ENCODE measurements at places on chromosomes 6 and 20. TPM values are rescaled to one million over a fixed set of nuclear protein-coding genes. Genes with fewer than 3 reads are reported as not detected.

GRCh38 chr6:109484122-109484521 lies 1.1 kb upstream of the ZBTB24 start:
- no peak for DNase-seq

- DNase-seq, result no peak
Observed at GRCh38 chr6:142857796-142858555, 87.0 kb downstream of the HIVEP2 start.

DNA sequence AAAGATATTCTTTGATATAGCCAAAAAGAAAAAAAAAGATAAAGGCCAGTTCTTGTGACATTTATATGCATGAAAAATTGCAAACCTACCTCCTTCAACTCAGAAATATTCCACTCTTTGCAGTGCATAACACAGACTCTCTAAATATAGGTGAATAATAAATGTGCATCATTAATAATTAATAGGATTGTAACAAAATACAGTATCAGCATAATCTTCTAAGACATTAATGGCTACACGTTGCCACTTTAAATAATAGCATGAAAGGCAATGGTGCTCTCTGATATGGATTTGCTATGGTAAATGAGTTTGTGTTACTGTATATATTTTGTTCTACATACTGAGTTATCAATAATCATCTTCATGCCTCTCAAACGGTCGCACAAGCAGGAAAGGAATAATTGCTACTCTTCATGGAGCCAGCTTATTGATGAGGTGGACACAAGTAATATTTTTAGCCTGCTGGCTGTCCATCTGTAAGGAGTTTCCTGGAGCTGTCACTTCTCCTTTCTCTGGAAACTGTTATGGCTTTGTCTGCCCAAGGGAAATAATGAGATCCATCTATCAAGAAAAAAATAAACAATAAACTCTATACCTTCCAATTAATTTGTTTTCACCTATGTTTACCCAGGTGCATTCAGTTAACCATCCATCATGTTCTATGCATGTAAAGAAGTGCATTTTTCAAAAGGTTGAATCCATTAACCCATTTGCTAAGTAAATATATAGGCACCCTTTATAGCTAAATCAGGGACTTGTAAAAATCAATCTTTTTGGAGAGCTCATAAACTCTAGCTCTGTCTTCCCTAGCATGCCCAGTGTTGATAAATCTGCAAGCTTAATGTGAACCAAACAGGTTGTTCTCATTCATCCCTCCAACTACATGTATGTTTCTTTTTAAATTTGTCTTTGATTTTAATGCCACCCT lies 253.0 kb downstream of the NKAIN2 start:
- DNase-seq, result no peak

Gene DNAH8
- not detected for total RNA-seq

Gene CD83
- 150 TPM for total RNA-seq

Gene CST5
- total RNA-seq, result not detected

Measured in activated T-helper 2 cell treated with anti-CD3 and anti-CD28 coated beads, Interferon-gamma antibody, Interleukin-2, Interleukin-4, amounts not matched to agents 10 μg/mL and 5 μg/mL and 100 μg/mL, durations not matched to agents 14 hours and 24 hours and 36 hours (primary cell).